ENCODE measurements at places on chromosomes 4 and X. TPM values are rescaled to one million over a fixed set of nuclear protein-coding genes. Genes with fewer than 3 reads are reported as not detected.

DNA sequence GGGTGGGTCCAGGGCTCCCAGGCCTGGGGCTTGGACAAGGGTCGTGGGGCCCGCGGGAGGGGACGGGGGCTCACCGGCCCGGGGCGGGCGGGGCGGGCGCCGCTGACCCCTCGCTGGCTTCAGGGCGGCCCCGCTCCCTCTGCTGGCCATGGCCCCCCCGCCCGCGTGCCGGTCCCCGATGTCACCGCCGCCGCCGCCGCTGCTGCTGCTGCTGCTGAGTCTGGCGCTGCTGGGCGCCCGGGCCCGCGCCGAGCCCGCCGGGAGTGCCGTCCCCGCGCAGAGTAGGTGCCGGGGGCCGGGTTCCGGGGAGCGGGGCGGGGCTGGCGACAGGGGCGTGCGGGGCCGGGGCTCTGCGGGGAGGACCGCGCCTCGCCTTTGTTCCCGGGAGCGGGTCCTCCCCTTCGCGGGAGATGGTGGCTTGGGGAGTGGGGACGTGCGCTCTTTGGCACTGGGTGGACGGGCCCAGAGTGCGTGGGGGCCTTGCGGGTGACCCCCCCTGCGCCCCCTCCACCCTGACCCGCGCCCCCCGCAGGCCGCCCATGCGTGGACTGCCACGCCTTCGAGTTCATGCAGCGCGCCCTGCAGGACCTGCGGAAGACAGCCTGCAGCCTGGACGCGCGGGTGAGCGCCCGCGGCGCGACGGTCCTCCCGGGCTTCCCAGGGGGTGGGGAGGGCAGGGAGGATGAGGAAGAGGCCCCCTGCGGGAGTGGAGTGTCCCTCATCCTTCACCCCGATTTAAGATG lies 16.8 kb upstream of the NAT8L start:
- DNase-seq, result no peak

Gene SOWAHB
- total RNA-seq, result 0.12 TPM

DNA sequence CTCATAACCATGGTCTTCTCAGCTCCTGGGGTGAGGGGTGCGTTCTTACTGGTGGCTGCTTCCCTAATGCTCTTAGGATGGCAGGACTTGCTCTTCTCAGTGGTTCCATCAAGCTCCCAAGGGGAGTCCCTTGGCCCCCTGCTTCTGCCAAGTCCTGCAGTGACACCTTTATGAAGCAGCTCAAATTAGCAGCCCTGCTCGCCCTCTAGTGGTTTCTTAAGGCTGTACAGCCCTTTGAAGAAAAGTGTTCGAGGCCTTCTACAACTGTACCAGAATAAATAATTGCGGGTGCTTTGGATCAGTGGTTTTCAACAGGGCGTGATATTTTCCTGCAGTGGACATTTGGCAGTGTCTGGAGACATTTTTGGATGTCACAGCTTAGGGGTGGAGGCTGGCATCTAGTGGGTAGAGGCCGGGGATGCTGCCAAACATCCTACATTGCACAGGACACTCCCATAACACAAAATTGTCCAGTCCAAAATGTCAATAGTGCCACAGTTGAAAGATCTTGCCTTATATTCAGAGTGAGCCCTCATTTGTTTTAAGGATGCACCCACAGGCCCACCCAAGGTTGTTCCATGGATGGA lies 204.7 kb upstream of the S100G start:
- DNase-seq, result peak; percentile 70

Gene DGKK
- total RNA-seq, result not detected

GRCh38 chr4:155617296-155617695 lies 49.4 kb upstream of the GUCY1A1 start:
- no peak for DNase-seq

Gene BMP3
- not detected for total RNA-seq

Gene KIF4A
- 13.6 TPM for total RNA-seq

GRCh38 chr4:7857238-7857701 lies 82.4 kb downstream of the AFAP1 start:
- peak; percentile 30 for DNase-seq

- no peak for DNase-seq
Measured at GRCh38 chrX:100411802-100412715, 2.0 kb upstream of the PCDH19 start.

Gene BOD1L1
- 46.8 TPM for total RNA-seq

DNA sequence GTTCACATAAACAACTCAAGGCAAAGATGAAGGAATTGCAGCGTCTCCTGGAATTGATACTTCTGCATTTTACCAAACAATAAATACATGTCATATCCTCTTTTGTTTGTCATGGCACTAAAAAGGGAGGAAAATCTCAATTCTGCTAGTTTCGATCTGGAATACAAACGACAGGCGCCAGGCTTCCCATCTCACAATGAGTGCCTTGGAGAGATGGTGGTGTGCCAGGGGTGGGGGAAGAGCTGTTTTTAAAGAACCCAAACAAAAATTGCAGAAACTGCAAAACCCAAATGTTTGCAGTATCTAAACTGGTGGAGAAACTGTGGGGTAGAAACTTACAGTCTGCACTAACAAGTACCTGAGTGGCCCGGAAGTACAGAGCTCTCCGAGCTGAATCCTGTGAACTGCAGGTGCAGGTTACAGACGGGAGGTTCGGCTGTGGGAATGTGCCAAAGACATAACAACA lies 53.0 kb upstream of the KLF3 start:
- no peak for DNase-seq

DNA sequence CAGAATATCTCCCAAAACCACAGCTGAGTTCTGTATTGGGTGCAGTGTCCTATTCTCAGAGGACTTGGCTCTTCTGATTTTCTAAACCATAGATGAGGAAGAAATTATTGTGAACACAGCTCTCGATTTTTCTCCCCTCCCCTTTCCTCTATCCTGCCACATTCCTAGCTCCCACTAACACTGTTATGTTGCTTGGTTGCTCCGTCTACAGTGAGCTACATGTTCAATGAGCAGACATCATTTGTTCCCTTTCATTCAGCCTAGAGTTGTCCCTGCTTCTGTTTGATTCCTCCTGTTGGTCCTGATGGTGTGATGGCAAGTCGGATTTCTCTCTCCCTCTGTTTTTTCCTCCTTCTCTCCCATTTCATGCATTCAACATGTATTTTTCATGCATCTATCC lies 65.9 kb downstream of the DIPK2B start:
- no peak for DNase-seq

GRCh38 chr4:74682567-74683359 lies 111.6 kb downstream of the BTC start:
- peak; percentile 92 for DNase-seq

DNA sequence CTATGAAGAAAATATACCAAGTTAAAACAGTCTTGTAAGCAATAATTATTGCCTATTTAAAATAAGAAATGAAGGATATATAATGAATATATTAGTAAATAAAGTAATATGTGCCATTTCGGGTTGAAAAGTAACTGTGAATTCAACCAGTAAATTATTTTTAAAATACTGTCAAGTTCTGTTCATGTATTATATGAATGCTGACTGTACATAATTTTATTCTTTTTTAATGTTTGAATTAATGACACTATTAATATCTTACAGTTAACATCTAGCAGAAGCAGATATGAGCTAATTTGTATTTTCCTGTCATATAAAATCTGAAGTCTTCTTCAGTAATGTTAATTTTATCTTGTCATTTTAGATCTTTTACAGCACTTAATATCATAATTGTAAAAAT lies 632.9 kb downstream of the CCSER1 start:
- no peak for DNase-seq

- DNase-seq, result no peak
Measured at GRCh38 chr4:35793045-35793722, 451.1 kb downstream of the ARAP2 start.

- DNase-seq, result peak; percentile 29
Measured at GRCh38 chr4:11182586-11183355, 245.9 kb downstream of the HS3ST1 start.

Gene ARMCX1
- total RNA-seq, result not detected

DNA sequence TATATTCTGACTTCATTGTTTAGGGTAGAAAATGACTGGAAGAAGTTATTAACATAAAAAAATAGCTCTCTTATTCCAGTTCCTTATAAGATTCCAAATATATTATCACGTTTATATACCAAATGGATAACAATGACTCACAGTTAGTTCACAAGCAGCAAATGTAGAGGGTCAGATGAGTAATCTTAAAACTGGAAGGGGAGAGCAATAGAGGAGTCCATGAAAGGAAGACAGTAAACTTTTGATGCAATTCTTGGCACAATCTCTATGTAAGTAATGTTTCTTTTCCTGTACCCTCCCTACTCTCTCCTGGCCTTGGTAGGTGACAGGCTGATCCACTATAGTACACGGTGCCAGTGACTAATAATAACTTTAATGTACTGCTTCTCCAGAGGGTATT lies 259.0 kb upstream of the TRPC5 start:
- peak; percentile 61 for DNase-seq
